ENCODE measurements at places on chromosomes 2 and 18. TPM values are rescaled to one million over a fixed set of nuclear protein-coding genes. Genes with fewer than 3 reads are reported as not detected.

DNA sequence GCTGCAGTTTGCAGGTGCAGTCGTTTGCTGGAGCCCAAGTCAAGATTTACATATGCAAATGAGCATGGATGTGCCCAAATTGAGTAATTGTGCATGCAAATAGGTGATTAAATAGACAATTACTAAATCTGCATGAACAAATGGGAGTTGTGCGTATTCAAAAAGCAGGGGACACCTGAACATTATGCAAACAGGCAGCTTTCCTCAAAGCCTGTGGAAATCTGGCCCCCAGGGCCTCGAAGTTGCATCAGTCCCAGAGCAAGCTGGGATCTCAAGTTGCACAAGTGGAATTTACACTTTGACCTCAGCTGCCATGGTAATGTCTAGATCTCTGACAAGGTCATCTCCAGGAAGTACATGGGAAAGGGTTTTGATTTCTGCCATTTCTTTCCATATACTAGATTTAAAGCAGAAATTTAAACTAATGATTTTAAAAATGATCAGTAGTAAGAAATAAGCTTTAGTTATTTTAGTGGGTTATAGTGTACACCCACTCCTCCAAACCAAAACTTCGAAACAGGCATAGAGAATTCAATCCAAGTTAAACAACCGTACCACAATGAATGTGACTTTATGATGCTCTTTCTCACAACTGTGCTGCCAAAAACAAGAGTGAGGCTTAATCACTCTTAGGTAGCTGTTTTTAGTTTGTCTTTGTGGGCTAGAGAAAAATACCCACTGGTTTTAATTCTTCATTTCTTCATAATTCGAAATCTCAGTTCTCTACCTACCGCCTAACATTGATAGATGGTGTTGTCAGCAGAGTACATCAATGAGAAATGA is 110.7 kb downstream of the RND3 start:
- no peak for DNase-seq

DNA sequence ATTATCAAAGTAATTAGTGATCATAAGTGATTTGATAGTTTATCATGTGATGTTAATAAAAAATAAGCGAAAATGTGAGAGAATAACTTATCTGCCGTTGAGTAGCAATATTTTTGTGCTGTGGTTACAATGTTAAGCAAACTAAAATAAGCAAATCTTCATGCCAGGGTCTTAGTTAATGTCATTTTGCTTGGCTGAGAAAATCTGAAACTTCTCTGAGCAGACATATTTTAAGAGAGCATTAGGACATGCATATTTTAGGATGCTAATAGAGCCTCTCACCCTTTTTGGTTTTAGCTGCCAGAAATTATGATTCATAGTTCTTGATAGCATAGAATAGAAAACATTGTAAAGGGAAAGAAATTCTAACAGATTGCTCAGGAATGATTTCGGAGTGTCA is 233.5 kb upstream of the ZEB2 start:
- DNase-seq, result no peak

DNA sequence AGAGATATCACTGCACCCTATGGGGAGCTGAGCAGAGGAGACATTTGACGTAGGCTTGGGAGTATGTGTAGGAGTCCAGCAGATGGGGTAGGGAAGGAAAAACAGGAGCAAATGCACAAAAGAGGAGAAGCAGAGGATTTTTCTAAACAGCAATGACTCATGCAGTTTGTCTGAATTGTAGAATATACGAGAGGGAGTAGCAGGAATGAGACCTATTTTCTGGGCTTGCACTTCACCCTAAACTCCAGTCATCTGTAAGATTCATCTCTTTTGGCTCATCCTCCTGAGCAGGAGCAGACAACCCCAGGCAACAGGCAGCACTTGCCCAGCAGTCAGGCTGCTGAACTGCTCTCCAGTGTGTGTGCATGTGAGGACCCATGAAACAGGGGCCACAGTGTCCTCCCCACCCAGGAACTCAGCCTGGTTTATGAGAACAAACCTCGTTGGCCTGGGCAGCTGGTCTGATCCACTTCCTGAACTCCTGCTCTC is 100.2 kb upstream of the CDC42EP3 start:
- DNase-seq, result no peak

GRCh38 chr2:100174026-100174431 is 31.6 kb upstream of the AFF3 start:
- no peak for DNase-seq

DNA sequence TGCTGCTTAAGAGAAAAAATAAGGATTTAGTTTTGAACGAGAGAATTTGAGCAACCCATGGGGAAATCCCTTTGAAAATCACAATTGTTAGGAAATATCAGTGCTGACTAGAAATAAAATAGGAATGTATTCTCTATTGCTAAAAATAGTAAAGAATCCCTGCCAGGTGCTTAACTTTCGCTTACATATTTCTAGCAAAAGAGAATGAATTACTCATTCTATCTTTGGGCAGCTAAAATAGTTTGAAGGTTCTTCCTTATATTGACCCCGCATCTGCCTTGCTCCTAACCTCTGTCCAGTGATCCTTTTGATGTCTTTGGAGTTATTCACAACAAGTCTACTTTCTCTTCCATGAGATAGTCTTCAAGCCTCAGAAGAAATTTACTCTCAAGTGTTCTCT is 103.8 kb downstream of the PLCL1 start:
- DNase-seq, result no peak

ABCG5 gene
- total RNA-seq, result not detected
